Islet precursor cell (in vitro differentiated cells): ENCODE measurements at places on chromosomes 16 and 17.

DNA sequence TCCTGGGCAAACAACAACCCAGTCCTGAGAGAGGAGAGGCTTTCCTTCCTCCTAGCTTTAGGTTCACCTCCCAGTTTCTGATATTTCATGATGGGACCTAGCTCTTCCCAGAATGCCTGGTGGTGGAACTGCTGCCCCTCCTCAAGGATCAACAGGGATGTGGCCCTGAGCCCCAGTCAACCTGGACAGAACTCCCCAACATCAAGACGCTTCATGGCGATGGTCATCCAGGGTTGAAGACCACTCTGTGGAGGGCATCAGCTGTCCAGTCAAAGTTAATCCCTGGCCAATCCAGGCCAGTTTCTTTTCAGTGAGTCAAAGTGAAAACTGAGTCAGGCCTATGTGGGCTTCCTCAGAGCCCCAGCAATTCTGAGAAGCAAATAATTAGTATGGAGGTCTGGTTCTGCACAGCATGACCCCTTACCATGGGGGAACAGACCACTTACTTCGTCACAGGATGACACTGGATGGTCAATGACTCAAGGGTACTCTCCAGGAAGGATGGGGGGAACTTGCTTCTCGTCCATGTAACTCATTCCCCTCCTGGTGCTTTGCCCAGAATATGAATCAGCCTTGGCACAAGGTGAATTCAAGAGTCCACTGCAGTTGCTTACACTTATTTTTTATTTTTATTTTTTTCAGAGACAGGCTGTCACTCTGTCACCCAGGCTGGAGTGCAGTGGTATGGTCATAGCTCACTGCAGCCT is 14.7 kb upstream of the XYLT2 start:
- DNase-seq = peak; percentile 45

DNA sequence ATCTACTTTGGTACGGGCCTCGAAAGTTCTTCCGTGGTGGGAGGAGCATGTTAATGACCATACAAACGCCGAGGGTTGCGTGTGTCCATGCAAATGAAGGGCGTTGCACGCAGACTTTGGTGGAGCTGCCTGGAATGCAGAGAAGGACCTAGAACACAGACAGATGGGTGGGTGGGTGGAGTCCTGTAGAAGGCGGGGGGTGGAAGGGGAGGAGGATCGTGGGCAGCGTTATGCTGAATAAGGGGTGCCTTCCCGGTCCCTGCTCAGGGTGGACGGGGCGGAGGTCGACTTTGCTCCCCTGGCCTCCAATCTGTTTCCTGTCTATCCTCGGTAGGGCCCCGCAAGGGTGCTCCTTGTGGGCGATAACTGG is 795 bp upstream of the PAQR4 start:
- DNase-seq = no peak

DNA sequence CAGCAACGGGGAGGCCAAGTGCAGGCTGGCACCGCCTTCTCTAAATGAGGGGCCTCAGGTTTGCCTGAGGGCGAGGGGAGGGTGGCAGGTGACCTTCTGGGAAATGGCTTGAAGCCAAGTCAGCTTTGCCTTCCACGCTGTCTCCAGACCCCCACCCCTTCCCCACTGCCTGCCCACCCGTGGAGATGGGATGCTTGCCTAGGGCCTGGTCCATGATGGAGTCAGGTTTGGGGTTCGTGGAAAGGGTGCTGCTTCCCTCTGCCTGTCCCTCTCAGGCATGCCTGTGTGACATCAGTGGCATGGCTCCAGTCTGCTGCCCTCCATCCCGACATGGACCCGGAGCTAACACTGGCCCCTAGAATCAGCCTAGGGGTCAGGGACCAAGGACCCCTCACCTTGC is 18.5 kb downstream of the NGFR start:
- DNase-seq = no peak

DNA sequence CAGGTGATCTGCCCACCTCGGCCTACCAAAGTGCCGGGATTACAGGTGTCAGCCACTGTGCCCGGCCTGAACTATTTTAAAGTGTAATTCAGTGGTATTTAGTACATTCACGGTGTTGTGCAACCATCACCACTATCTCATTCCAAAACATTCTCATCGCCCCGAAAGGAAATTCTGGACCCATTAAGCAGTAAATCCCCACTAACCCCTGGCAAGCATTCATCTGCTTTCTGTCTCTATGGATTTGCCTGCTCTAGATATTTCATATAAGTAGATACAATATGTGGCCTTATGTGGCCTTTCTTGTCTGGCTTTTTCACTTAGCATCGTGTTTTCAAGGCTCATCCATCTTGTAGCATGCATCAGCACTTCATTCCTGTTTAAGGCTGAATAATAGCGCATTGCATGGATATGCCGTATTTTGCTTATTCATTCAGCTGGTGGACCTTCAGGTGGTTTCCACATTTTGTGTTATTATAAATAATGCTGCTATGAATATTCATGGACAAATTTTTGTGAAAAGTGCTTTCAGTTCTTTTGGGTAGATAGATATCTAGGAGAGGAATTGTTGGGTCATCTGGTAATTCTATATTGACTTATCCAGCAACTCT is 8.4 kb upstream of the HERPUD1 start:
- no peak for DNase-seq

- DNase-seq = no peak
These were observed 12.2 kb upstream of the CBFA2T3 start for GRCh38 chr16:88988980-88989811.

GRCh38 chr17:39852239-39852638 is 11.9 kb downstream of the IKZF3 start:
- no peak for DNase-seq

- DNase-seq = no peak
These were observed 19.3 kb downstream of the CMTM3 start for GRCh38 chr16:66623755-66624154.
